EL (cell line): ENCODE measurements at places on chromosomes 6 and 20.

DNA sequence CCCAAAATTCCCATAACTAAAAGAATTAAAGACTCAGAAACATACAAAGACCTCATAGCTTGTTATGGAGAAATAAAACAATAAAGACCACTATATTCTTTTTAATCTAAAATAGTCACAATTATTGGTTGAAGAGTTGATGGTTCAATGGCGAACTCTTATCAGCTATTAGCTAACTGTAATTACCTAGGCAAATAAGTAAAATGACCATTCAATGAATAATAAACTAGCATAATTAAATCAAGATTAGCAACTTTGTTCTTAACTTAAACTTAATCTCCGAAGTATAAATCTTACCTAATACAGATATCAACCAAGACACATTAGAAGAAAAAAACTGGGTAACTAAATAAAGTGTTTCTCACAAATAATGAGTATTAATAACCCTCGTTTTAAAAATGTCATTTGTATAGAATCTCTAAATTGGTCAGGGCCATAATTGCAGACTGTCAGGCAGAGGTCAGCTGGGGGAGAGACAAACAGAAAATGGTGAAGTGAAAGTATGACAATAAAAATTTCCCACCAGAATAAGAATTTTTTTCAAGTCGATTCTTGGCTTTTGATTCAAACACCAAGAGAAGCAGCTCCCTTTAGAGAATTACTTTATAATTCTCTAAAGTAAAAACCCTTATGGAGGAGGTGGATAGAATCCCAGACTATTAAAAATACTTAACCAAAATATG is 1.7 kb downstream of the FKBP5 start:
- DNase-seq = no peak

DNA sequence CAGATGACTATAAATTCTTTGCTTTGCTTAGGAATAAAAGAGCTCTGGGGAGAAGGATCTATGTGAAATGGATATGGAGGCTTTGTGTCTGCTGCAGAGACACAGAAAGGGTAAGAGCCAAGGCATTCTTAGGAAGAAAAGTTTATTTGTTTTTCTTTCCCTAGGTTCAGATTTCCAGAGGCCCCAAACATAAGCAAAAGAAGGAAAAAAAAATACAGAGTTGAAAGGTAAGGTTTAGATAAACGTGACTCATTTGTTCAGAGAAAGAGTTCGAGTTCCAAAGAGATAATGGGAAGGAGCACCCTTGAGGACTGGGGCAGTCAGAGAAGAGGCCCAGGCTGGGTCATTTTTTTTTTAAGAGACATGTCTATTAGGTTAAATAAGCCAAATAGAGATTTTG is 27.4 kb upstream of the BMP5 start:
- peak; percentile 23 for DNase-seq

- no peak for DNase-seq
Measured at GRCh38 chr6:122735582-122735981, 43.9 kb upstream of the FABP7 start.

GRCh38 chr20:47949230-47949629 is 163.9 kb upstream of the SULF2 start:
- DNase-seq = no peak

DNA sequence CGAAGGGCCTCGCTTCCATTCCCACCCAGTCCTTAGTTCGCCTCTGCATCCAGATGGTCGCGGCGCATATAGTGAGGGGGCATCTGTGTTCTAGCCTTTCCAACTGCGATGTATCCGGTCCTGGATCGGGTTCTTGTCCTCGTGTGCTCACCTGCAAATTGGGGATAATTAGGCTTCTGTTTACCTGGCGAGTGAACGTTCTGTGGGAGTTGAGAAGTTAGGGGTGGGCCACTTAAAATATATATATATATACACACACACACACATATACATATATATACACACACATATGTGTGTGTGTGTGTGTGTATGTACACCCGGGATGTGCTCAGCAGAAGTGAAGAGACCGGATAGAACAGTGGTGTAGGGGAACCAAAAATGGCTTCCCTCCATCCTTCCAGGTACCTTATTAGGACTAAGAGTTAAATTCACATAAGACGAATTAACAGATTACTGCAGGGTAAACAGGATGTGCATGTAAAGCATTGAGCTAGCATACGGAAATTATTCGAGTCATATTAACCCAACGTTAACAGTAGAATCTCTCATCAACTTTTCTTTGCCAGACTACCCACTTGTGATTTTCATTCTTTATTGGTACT is 537 bp downstream of the CSTF1 start:
- no peak for DNase-seq

DNA sequence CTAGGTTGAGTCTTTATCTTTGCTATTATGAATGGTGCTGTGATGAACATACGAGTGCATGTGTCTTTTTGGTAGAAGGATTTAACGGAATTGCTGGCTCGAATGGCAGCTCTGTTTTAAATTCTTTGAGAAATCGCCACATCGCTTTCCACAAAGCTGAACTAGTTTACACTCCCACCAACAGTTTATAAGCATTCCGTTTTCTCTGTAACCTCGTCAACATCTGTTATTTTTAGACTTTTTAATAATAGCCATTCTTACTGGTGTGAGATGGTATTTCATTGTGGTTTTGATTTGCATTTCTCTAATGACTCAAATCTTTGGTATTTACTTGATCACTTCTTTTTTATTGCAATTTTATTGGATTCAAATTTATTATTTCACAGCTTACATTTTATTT is 117.4 kb upstream of the HDGFL1 start:
- peak; percentile 20 for DNase-seq

- DNase-seq = no peak
Measured at GRCh38 chr6:110880651-110881050, 6.1 kb downstream of the AMD1 start.

GRCh38 chr6:155171109-155171746 is 92.6 kb upstream of the CLDN20 start:
- DNase-seq = peak; percentile 93

GRCh38 chr6:170132561-170132991 is 158.3 kb downstream of the DLL1 start:
- no peak for DNase-seq

GRCh38 chr6:168060521-168060931 is 18.5 kb downstream of the FRMD1 start:
- DNase-seq = peak; percentile 60

DNA sequence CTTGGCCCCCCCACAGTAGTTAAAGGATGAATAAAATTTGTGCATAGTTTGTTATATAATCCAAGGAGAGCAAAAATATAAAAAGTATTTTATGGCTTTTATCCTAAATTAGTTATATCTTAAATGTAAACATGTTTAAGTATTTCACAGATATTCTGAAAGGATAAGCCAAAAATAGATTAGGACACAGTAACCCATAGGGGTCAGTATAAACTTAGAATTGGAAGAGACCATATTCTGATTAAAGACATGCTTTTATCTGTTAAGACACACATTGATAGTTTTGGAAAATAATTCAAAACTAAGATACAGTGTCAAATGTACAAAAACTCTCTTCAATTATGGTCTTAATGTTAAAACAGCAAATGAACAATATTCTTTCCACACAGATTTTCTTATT is 4.5 kb upstream of the SERINC1 start:
- peak; percentile 9 for DNase-seq

GRCh38 chr6:4675121-4675520 is 101.1 kb upstream of the CDYL start:
- DNase-seq = no peak

DNA sequence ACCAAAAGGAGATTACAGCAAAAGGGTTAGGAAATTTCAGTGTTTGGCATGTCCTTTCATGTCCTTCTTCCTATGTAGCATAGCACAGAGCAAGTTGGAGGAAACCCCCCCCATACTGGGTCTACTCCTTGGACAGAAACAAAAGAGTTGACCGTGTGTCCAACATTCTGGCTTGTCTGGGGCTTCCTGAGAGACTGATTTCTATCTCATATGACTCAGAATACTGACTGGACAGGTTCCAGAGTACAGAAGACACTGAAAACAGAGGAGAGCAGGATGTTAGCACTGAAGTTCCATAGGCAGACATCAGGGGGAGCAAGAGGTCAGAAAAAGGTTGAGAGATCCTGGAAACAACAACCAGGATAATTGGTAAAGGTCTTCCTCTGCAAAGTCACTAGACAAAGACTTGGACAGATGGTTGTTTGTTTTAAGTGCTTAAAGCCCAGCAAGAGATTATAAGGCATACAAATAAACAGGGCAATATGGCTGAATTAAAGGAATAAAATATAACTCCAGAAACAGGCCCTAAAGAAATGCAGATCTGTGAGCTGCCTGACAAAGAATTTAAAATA is 48.4 kb downstream of the USP49 start:
- peak; percentile 96 for DNase-seq

- peak; percentile 2 for DNase-seq
Measured at GRCh38 chr6:88629838-88630494, 333.5 kb downstream of the RNGTT start.

DNA sequence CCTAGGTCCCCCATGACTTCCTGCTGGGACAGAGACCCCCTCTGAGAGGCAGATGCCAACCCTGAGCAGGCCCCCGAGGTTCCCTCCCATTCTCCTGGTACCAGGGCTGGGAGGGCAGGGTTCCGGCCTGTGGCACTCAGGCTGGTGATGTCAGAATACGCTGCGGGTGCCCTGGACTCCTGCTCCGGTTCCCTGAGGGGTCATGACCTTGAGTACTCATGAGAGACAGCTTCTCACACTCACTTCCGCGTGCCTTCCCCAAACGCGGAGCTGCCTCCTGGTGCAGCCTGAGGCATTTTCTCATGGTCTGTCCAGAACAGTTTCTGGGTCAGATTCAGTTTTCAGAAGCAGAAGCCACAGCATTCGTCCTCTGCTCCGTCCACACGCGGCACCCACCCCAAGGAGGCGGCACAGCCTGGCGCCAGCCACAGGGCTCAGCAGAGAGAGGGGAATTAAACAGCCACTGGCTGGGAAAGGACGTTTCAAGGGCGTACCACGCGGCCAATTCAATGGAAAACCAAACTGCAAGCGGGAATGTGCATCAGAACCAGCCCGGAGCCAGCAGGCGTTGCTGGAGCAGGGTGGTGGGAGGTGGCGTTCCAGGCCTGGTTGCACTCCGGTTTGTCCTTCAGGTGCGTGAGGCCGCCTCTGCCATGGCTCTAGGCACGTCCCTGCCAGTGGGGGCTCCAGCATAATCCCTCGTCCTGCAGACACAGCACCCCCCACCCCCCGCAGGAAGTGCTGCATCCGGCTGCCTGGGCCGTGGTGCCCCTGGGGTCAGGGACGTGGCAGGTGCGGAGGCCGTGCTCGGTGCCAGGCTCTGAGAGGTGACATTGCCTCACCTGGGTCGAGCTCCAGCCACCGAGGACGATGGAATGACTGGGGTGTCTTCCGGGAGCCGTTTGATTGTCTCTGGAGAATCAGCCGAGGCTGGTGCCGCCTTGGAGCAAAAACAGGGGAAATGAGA is 58.3 kb upstream of the BHLHE23 start:
- DNase-seq = no peak

- no peak for DNase-seq
Measured at GRCh38 chr6:105495515-105495914, 92.6 kb upstream of the PREP start.

DNA sequence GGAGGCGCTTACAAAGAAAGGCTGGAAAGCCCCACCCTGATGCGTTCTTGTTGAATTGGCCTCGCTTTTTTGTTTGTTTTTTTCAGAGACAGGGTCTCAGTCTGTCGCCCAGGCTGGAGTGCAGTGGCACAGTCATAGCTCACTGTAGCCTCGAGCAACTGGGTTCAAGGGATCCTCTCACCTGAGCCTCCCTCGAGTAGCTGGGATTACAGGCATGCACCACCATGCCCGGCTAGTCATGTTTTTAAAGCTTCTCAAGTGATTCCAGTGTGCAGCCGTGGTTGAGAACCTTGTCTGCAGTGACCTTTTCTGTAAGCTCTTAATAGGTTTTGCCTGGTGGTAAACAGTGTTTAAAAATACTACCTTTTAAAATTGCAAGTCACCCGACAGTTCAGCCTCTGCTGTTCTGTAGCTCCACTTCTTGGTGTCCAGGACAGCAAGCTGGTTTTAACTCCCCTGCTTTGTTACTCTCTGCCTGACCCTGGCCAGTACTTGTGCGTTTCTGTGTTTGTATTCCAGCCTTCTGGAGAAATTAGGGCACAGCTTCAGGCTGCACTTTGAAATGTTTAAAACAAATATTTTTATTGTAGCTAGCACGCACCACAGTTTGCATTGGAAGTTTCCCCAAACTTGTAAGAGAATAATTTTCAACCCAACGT is 54.4 kb downstream of the KDM1B start:
- DNase-seq = no peak

GRCh38 chr20:41225091-41225490 is 87.7 kb downstream of the PLCG1 start:
- no peak for DNase-seq

DNA sequence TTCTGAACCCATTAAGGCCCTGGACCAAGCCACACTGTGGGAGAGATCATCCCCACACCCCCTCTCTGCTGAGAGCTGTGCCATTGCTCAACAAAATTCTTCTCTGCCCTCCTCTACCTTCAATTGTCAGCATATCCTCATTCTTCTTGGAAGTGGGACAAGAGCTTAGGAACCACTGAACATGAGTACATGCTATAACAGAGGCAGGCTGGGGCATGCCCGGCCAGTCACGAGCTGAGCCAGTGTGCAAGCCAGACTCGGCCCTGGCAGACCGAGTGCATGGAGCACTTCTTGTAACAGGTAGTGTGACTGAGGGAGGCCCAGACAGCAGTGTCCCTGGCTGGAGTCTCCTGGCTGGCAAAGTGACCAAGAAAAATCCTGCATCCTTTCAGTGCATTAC is 149.2 kb downstream of the MOXD1 start:
- DNase-seq = no peak

DNA sequence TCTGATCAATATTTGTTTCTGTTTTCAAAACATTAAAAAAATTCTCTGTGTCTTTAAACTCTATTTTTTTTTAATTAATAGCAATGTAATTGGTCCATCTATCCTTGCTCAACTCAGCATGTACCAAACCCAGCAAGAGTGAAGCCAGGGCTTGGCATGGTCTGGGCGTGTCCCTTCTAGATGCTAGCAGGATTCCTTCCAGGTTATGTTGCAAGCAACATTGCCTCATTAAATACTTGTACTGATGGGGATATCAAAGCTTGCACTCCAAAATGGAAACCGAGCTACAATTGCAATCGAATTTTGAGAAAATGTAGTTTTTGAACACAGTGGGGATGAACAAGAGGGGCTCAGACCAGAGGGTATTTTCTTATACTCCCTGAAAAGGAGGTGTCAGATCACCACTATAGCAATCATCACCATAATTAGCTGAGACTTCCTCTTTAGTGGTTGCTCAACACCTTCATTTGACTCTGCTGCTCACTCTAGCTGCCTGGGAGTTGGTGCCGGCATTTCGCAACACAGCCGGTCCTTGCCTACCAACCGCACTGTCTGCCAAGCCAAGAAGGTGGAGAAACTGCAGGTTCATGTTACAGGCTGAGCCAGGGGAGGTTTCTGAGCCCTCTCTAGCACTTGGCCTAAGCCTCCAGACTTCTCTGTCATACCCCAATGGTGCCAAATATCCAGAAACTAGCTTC is 67.8 kb upstream of the RALGAPA2 start:
- DNase-seq = no peak

DNA sequence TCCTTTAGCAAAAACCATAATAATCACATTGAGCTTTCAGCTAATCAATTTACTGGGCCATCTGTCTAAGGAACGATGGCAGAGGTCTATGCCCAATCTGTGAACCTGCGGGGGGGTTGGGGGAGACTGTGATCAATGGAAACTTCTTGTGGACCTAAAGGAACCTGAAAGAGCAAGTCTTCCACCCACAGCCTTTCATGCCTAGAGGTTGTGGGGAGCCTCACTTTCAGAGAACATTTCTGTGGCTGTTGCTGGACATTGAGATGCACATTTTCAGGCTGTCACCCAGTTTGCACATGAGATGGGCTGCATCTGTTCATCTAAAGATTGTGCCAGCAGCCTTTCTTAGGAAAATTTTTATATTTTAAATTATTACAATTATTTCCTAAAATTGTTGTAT is 310.0 kb upstream of the SPTLC3 start:
- DNase-seq = no peak

GRCh38 chr6:126605089-126605488 is 265.2 kb downstream of the CENPW start:
- DNase-seq = no peak
